PC-9 (cell line): ENCODE measurements at places on chromosomes 6 and 20. TPM values are rescaled to one million over a fixed set of nuclear protein-coding genes. Genes with fewer than 3 reads are reported as not detected.

- no peak for DNase-seq
Measured at GRCh38 chr6:31143148-31143547, 4.3 kb upstream of the PSORS1C2 start.

DNA sequence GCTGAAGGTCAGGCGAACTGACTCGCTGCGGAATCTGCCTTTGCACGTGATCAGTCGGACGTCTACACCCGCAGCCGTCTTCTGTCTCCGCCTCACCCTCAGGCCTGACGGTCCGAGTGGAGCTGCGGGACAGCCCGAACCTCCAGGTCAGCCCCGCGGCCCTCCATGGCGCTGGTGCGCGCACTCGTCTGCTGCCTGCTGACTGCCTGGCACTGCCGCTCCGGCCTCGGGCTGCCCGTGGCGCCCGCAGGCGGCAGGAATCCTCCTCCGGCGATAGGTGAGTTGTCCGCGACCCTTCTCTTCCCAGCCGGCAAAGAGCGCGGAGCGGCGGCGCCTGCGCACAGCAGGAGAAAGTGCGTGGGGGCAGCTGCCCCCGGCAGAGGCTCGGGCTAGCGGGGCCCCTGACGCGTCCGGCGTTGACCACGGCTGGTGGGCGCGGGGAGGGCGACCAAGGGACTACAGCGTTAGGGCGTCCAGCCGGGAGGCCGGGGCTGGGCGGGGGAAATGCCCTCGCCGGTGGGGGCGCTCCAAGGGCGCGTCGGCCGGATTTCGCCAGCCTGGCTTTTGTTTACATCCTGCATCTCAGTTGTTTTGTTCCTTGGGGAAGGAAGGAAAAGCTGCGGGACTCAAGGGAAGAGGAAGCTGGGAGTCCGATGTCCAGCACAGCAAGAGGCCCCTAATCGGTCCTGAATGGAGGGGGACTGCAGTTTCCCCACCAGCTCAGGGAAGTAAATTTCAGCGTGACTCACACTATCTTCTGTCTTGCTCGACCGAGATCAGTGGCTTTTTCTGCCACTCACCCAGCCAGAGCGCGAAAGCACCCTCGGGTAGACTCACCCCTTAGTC lies at the start of gene SMPDL3A:
SMPDL3A (plus strand) TSS at position 77 of the 846 bp plus-strand sequence; CDS start at position 166, 89 bp downstream.
- DNase-seq: peak; percentile 72

DNA sequence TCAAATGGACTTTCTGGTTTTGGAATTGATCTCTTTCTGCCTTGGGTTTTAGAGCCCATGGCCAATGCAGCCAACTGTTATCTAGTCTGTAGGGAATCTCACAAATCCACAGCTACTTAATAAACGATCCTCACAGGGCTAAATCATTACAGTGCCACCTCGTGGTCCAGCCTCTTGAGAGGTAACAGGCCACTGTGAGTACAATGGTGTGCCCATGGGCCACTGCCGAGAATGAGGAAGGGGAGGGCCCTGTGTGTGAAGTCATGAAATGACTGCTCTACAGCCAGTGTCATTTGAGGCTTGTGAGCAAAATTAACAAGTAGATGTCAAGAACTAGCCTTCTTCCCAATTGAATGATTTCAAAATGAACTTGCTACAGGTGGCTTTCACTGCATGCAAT lies 54.3 kb upstream of the GMPR start:
- DNase-seq: no peak

DNA sequence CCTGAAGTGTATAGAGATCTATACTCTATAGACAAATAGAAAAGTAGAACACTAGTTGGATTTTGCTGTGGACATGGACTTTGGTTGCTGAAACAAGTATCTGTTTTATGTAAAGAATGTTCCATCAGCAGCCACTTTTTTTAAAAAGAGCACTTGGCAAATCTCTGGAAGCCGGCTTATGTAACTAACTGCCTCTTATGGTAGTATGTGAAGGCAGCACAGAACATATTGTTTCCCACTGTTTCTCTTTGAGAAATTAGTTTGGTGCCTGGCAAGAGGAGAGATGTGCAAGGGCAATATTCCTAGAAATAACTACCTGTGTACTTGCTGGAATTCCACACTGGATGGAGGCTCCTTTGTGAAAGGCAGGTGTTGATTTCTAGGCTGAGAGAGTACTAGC lies 242.3 kb upstream of the PREP start:
- peak; percentile 10 for DNase-seq

- DNase-seq: no peak
Measured at GRCh38 chr6:90444160-90444714, 142.6 kb downstream of the MAP3K7 start.

- no peak for DNase-seq
Measured at GRCh38 chr6:148492654-148493290, 150.1 kb downstream of the SASH1 start.

DNA sequence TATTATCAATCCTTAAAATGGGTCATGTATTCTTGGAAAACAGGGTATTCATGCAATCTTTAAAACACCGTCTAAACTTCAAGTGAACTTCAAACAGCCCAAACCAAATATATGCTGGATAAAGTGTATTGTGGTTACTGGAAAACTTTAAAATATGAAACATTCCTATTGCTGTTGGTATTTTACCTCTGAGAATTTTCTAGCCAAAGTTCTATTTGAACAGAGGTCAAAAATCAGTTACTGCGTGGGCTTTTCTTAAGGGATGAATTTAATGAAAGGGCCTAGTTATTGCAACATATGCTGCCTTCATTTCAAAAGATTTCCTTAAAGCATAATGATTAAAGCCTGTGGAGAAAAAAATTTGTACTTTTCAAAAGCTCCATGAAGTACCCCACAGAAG lies 436.0 kb downstream of the PLCB1 start:
- no peak for DNase-seq

GRCh38 chr6:118542184-118542952 lies 5.7 kb upstream of the PLN start:
- DNase-seq: no peak

DNA sequence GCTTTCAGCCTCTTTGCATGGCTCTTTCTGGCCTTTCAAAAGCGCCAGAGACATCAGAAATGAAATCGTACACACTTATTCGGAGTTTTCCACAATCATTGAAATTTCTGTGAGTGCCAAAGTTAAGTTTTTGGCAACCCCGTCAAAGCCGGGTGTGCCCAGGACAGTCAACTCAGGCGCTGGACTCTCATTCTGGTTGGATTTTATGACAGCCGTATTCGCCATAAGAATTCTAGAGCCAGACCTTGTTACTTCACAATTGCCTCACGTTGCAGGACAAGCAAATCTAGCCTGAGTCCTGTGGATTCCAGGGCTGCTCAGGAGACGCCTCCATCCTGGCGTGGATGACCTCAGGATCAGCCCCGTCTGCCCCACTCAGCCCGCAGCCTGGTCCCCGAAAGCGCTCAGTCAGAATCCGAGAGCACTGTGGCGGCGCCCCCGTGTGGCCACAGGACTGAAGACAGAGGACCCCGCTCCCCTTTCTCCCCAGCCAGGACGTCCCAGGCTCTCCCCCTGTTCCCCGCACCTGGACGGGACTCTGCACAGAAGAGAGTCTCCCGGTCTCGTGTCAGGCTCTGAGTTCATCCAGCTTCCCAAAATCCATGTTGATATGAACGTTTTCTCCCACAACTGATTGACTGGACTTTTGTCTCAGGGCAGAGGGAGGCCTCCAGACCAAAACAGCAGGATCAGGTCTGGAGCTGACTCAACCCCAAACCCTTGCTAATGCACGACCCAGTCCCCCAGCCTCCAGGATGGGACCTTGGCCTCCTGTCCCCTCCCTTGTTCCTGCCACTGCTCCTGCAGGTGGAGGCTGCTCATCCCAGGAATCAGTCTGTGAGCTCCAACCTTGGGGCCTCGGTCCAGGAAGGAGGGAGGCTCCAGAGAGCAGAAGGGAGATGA lies 38.2 kb downstream of the MICA start:
- no peak for DNase-seq

The GTSF1L gene
- not detected in 2 replicates for total RNA-seq

The ZNF165 gene
- 10.5 and 12.6 TPM in 2 replicates for total RNA-seq

The FHL5 gene
- total RNA-seq: not detected in 2 replicates

The BTN1A1 gene
- total RNA-seq: not detected in 2 replicates

The BMP5 gene
- total RNA-seq: 0.20 TPM in 1 of 2 replicates, not detected in the other

The OVOL2 gene
- total RNA-seq: 15.3 and 20.7 TPM in 2 replicates

The OLIG3 gene
- total RNA-seq: not detected in 2 replicates
